Stimulated activated CD8-positive, alpha-beta memory T cell treated with anti-CD3 and anti-CD28 coated beads, Interleukin-15, amount 100 ng/mL, for 48 hours (primary cell): ENCODE measurements at places on chromosomes 11 and 22.

DNA sequence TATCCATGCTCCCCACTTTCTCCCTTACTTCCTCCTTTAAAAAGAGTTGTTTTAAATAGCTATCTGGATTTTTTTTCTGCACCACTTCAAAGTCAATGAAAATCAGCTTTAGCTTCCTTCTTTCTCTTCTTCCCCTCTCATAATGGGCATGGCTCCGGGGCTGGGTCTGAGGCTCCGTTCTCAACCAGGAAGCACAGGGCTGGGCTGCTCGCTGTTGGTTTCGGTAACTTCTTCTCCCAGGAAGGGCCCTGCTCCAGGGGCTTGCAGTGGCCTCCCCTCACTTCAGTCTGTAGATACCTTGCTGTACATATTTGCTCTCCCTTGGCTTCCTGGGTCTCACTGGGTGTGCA, 23.8 kb downstream of the MICAL2 start:
- DNase-seq = no peak

DNA sequence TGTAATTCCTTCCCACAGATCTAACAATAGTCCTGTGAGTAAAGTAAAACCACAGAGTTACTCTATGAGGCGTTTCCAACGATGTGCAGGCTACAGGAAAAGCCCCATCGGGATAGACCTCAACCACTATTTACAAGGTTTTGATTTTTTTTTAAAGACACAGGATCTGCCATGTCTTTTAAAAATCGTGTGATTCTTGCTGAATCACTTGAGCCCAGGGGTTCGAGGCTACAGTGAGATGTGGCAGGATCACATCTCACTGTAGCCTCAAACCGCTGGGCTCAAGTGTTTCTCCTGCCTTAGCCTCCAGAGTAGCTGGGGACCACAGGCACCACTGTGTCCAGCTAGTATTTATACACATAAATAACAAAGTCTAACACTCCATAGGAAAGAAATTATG, 7.8 kb downstream of the TAF1D start:
- no peak for DNase-seq

- no peak for DNase-seq
Observed at GRCh38 chr11:69013009-69013951, at the start of gene MRGPRF. Gene MRGPRF, minus strand, starts transcription at chr11:69013246. Its CDS starts 3,345 bp downstream, at chr11:69009901.

GRCh38 chr11:68798221-68798813, 43.4 kb downstream of the CPT1A start:
- no peak for DNase-seq

GRCh38 chr11:28342716-28343115, 234.5 kb downstream of the METTL15 start:
- DNase-seq = no peak

- DNase-seq = no peak
Observed at GRCh38 chr11:32464078-32464477, 28.7 kb upstream of the WT1 start.

DNA sequence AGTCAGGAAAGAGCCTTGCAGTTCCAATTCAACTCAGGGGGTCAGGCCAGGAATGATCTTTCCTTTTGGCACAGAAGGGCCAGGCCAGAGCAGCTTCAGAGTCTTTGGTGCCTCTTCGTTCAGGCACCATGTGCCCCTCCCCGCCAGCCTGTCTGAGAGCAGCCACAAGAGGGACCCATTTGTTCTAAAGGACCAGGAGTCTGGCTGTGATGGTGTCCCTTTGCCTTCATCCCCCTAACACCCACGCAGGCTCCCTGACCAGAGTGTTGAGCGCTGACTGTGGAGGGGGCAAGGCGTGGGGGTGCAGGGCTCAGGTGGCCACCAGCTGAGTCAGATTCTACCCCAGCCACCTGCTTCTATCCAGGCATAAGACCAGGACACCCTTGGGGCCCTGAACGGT, 156.4 kb downstream of the TTC17 start:
- DNase-seq = no peak

- DNase-seq = no peak
Observed at GRCh38 chr22:25564979-25565677, 653 bp downstream of the GRK3 start.

- DNase-seq = no peak
Observed at GRCh38 chr11:65981972-65982823, 19.8 kb downstream of the EIF1AD start.

- DNase-seq = no peak
Observed at GRCh38 chr11:92306966-92307510, 82.4 kb downstream of the FAT3 start.

DNA sequence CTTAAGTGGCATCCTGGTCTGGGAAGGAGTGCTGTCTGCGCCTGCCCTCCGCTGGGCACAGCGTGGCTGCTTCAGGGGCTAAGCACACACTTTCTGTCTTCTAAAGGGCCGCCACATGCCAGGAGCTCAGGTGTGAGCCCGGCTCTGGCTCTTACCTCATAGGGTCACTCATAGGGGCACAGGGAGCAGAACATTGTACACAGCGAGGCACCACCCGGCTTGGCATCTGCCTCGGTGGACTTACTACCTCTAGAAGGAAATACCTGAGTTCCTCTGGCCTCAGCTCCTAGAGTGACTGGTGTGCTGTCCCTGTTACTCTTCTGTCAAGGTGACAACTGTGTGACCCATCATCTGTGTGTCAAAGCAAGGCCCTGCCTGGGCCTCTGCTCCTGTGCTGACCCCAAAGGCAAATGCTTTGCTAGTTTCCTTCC, 13.4 kb downstream of the NEAT1 start:
- DNase-seq = no peak

DNA sequence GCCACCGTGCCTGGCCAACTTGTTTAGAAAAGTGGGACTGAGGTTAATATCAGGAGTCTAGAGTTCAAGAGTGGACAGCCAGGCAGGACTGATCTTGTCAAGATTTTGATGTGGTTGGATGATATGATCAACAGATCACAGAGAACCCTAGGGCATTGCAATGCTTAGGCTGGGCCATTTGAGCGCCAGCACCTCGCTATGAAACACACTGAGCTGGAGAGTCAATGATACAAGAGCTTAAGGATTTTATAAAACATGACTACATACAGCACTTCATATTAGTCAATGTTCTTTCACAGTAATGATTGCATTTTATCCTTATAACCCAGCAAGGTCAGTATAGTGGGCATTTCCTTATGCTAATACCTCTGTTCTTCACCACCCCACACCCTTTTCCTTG, 15.4 kb upstream of the PEX26 start:
- DNase-seq = no peak

- DNase-seq = no peak
Observed at GRCh38 chr11:129077191-129077590, 114.9 kb downstream of the ARHGAP32 start.

GRCh38 chr11:72524711-72525110, 90.4 kb upstream of the CLPB start:
- no peak for DNase-seq

- no peak for DNase-seq
Observed at GRCh38 chr11:6556139-6556949, 47.1 kb downstream of the RRP8 start.

DNA sequence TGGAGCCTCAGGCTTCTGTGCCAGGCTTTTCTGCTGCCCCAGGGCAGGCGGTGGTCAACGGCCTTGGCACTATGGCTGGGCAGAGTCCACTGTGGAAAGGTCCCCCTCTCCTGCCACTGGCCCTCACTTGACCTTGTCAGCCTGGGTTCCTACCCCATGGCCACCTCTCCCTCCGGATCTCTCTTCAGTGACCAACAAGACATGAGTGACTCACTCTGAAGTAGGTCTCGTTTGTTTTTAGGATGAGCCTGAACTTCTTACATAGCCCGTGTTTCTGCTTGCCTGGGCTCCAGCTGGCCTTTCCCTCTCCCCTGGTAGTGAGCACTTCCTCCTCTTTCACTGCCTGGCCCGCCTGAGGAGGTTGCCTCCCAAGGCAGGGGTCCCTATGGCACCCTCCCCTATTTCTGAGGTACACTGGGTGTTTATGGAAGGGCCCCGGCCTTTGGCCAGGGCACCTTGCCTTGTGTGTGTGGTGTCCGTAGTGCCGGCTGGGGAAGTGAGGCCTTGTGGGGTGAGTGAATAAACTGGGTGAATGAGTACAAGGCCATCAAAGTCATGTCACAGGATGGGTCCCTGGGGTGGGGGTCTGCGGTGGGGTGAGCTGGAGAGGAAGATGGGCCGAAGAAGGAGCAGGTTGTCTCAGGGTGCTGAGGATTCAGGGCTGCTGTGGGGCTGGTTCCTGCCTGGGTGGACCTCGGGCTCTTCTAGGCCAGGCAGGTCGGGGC, 5.0 kb downstream of the SHANK3 start:
- DNase-seq = no peak

- DNase-seq = no peak
Observed at GRCh38 chr22:28014211-28015045, 95.4 kb upstream of the PITPNB start.

GRCh38 chr11:2196970-2197770, 25.6 kb upstream of the TH start:
- DNase-seq = peak; percentile 58

GRCh38 chr11:69677749-69678148, 2.6 kb upstream of the LTO1 start:
- no peak for DNase-seq

DNA sequence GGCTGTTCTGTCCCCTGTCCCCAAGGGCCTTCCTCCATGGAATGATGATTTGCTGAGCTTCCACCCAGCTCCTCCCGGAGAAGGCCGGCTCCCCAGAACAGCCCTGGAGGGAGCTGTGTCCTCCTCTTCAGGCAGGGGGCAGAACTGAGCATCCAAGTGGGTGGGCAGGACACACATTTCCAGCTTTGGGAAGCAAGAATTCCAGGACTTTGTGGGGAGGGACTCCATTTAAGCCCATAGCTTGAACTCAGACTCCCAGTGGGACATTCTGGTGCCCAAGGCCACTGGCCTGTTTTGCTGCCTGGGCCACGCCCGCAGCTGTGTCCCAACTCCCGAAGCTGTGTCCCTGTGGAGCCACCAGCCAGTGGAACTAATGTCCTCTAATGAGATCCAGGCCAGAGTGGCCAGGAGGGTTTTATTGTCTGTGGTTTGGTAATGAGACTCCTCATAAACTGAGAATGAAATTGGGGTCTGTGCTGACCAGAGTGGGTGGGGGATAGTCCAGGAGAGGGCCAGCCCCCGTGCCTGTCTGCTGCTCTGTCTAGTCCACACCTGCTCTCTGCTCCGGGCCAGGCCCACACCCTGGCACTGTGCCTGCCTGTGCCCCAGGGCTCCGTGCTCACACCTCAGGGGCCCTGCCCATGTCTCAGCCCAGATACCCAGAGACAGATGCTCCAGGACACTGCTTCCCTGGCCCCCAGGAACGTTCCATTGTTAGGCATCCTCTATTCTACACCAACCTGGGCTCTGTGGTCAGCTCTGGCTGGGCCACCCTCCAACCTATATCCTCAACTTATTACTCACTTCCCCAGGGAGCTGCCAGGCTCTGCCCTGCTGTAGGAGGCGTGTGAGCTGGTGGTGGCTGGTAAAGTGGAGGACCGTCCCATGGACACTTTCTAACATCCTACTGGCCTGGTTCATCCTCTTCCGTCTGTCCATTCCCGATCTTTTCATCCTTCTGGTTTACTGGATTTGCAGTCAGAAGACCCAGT, 7.6 kb downstream of the NECTIN1 start:
- no peak for DNase-seq

GRCh38 chr11:118918128-118918685, 7.5 kb downstream of the BCL9L start:
- DNase-seq = no peak

- DNase-seq = no peak
Observed at GRCh38 chr22:45334528-45334927, 24.8 kb downstream of the FAM118A start.

GRCh38 chr11:9274499-9275258, 9.5 kb upstream of the DENND5A start:
- no peak for DNase-seq

DNA sequence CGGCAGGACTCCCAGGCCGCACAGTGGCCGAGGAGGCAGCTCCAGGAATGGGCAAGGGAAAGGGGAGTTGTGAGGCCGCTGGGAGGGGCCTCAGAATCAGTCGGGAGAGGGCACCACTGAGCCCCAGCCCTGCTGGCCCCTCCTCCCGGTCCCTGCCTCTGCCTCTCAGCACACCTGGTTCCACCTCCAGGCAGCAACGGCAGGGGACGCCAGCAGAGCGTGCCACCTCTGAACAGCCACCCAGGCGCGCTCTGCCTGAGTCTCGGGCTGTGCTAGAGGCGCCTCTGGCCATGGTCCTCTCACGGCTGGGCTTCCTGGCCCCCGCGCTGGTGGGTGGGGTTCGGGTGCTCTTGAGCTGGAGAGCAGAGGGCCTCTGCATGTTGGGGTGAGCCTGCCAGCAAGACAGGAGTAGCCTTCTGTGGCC, 33.0 kb downstream of the MOB2 start:
- peak; percentile 6 for DNase-seq

DNA sequence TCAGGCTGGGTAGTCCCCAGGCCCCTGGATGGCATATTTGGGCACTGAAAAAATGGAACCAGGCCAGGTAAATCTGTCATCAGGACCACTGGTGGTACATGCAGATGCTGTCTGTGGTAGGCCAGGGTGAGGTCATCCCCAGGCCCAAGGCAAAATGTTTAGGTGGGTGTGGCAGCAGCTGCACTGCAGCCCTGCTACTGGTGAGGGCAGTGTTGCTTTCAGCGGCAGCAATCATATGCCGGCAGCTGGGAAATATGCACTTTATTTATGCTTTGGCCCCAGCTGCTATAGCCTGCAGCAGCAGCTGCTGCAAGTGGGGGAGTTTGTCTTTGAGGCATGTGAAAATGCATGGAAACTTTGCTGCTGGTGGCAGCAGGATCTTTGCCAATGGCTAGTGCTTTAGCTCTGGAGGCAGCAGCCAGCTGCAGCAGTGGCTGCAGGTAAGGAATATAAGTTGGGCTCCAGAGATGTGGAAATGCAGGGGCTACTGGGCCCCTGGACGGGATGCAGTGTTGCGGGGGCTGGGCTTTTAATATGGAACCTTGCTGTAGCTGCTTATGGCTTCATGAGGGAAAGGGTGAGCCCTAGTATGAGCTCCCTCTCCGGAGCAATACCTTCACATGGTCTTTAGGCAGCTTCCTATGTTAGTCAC, 365.7 kb upstream of the CADM1 start:
- peak; percentile 17 for DNase-seq

DNA sequence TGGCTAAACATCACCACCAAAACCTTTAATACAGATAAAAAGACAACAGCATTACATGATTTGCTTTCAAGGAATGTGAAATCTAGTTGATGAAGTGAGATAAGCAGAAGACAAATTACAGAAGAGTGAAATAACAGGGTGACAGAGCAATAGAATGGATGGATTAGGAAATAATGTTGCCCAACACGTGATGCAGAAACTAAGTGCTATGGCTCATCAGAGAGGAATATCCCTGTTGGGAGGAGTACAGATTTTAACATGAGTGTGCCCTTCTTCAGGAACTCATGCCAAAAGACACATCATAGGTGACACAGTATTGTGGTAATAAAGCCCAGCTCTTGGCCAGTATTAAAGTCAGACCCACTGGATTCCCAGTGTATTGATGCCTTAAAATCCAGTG, 176.6 kb upstream of the RAG2 start:
- no peak for DNase-seq
